Cerebellar cortex (tissue), 1 donor: ENCODE measurements at places on chromosomes 2 and 18.

DNA sequence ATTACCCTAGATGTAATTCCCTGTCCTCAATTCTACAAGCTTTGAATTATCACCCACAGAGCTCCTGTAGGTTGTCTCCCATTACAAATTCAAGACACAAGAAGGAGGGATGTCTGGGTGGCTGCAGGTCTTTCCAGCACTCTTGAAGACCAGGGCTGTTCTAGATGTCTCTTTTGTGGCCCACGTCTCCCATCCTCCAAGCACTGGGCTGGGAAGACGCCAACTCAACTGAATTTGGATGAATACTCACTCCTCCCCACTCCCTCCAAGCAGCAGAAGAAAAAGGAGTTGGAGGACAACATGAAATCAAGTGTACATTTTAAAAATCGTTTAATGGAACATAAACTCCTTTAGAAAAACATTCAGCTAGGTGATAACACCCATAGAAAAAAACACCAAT is 31.2 kb downstream of the SMAD7 start:
- DNase-seq, result no peak

GRCh38 chr2:44051593-44052347 is 56.0 kb upstream of the LRPPRC start:
- DNase-seq, result peak; percentile 94

DNA sequence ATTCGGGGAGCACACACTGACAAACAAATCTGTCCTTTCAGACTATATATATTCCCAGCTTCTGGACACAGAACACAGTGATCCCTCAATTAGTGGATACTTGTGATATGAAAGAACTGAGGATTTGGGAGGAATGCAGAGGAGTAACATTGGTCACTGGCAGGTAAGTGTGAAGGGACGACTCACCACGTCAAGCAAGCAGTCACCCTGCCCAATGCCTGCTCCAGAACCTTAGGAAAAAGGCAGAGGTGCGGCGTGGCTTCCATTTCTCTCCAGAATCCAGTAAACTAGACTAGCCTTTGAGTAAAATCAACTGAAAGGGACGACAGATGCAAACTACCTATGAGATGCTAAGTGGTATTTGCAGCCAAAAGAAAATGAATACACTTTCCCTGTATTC is 1.1 kb downstream of the CCDC93 start:
- peak; percentile 23 for DNase-seq

- peak; percentile 89 for DNase-seq
These were observed 117.1 kb upstream of the DTNA start for GRCh38 chr18:34592961-34593382.

DNA sequence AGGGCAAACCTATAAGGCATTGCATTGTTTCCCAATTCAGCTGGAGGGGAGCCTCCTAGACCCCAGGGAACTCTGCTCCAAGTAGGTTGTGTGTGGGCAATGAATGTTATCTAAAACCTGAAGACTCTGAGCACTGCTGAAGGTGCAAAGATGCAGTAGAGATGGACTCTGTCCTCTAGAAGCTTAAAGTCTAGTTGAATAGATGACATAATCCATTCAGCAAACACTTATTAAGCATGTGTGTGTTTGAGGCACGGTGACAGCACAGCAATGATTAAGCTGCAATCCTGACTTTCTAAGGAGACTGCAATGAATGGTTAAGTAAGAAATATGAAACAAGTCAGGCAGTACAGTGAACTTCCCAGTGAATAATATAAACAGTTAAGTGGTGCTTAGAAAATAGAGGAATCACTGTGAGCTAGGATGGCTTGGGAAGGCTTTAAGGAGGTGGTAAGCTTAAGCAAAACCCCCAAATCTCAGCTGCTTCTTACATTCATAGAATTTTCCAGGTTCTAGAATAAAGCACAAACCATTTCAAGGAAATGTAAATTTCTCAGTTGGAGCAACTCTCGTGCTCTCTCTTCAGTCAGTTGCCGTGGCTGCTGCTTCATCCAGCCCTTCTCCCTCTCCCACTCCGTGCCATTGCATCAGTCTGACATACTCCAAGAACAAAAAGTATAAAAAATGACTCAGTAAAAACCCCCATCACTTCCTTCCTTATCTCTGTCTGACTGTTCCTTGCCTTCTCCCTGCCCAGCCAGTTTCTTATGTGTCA is 19.1 kb downstream of the MXD1 start:
- no peak for DNase-seq

DNA sequence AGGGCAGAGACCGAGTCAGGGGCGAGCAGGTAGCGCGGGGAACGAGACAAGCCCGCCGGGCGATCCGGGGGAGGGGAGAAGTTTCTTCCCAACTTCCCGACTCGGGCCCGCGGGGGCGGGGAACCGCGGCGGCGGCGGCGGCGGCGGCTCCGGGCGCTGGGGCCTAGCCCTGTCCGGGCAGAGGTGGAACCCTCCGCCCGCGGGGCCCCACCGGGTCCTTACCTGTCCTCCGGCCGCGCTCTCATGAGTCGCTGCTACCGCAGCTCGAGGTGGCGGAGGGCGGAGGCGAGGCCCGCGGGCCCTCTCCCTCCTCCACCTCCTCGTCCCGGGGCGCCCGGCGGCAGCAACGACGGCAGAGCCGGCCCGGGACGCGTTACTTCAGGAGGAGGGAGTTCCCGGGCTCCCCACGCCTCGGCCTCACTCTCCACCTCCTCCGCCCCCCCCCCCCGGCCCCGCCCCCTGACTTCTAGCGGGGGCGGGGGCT is at the start of gene YES1:
TSS of gene YES1 (minus strand) at position 351 of the 484 bp plus-strand sequence. CDS start 55,415 bp downstream, outside the sequence.
- no peak for DNase-seq

- DNase-seq, result no peak
These were observed 32.2 kb downstream of the NR4A2 start for GRCh38 chr2:156300337-156300736.

DNA sequence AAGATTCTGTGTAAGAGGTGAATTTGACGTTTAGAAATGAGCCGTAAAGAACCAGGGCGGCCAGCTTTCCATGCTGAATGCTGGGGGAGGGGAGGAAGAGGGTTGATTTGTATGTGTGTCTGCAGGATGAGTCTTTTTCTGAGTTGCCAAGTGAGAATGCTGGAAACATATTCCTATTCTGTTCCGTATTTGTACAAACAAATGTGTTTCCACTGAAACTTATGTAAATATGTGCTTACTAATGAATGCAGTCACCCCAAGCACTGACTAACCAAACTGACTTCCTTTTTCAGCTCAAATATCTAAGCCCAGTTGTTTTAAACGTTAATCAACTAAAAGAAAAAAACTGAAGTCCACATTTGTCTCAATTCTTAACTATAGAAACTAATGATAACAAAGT is 74.9 kb upstream of the APCDD1 start:
- no peak for DNase-seq

GRCh38 chr18:26482569-26482968 is 65.8 kb downstream of the KCTD1 start:
- DNase-seq, result no peak

DNA sequence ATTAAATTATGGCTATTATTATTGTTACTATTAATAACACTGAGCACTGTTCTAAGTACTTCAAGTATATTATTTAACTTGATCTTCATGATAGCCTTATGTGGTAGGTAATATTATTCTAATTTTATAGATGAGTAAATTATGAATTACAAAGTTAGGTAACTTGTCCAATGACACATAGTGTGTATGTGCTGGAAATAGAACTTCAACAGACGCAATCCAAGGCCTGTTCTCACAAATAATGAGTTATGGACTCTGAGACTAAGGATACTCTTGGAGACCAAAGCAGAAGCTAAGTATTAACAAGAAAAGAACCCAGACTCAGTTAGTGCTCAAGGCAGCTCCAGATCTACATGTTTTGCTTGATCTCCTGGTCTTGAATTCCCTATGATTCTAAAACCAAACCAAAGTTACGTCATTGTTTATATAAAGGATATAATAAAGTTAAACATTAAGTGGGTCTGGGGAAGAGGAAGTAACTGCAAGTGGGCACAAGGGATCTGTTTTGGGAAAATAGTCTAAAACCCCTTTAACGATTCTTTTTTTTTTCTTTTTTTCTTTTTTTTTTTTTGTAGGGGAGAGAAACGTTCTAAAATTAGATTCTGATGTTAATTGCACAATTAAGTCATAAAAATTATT is 211.3 kb downstream of the ERBB4 start:
- no peak for DNase-seq

- no peak for DNase-seq
These were observed 378.6 kb upstream of the SLC14A2 start for GRCh38 chr18:45236676-45237075.

DNA sequence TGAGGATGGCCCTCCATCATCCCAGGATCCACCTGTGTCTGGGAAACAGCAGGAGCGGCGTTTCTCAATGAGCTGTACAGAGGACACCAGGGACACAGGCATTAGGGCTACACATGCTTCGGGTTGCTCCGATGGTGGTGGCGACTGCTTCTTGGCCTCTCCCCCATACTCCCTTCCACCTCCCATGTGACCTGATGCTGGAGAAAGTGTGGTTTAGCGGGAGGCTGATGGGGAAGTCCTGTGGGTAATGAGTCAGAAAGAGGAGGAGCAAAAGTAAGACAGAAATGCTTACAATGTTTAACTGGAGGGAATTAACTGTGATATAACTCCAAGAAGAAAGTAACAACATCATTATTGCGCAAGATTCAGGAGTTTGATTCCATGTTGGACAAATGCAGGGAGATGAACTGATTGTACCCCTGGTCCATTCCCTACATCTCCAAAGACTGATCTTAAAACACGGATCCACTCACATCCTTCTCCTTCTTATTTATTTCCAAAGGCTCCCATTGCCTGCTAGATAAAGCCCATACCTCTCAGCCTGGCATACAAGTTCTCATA is 186.6 kb downstream of the NRP2 start:
- no peak for DNase-seq
